ENCODE measurements at places on chromosomes 6 and 20.
A peak's percentile ranks its signal among the peaks of the same experiment; 100 is the strongest.

- DNase-seq: no peak
Observed at GRCh38 chr6:31874084-31874670, 4.6 kb downstream of the SLC44A4 start.

GRCh38 chr6:121724576-121724975 is 289.1 kb downstream of the GJA1 start:
- no peak for DNase-seq

DNA sequence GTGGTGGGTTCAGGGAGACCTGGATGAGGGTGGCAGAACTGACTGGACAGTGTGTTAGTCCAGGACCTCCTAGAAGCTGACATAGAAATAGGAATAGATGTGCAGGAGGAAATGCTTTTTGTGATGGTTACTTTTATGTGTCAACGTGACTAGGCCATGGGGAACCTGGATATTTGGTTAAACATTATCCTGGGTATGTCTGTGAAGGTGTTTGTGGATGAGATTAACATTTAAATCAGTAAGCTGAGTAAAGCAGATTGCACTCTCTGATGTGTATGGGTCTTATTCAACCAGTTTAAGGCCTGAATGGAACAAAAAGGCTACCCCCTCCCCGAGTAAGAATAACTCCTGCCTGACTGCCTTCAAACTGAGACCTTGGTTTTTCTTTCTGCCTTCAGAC is 219.3 kb downstream of the DHX35 start:
- DNase-seq: no peak

DNA sequence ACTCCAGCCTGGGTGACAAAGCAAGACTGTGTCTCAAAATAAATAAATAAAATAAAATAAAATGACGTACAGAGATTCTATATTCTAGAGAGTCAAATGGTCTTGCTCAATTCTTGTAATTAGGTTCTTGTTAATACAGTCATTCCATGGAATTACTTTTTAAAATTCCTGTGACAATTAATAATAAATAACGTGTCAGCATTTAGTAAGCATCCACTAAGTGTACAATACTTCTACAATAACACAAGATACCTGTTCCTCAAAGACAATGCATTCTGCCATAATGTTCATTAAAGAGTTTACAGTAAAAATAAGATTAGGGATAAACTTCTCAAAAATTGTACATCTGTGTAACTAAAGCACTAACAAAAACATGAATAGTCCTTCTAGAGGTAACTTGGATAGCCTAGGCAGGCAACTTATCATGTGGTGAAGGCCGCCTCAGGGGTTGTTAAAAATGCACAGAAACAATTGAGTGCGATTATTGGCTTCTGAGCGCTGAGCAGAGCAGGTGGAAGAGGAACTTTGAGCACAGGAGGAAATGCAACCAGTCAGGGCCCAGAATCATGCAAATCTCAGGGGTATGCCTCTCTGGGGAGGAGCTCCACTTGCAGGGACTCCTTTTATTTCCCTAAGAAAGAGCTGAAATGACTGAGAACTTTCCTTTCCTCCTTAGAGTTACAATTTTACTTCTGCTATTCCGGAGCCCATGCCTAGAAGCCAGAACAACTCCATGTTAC is 37.1 kb downstream of the QRSL1 start:
- no peak for DNase-seq

GRCh38 chr6:20700375-20700774 is 166.1 kb downstream of the CDKAL1 start:
- no peak for DNase-seq

DNA sequence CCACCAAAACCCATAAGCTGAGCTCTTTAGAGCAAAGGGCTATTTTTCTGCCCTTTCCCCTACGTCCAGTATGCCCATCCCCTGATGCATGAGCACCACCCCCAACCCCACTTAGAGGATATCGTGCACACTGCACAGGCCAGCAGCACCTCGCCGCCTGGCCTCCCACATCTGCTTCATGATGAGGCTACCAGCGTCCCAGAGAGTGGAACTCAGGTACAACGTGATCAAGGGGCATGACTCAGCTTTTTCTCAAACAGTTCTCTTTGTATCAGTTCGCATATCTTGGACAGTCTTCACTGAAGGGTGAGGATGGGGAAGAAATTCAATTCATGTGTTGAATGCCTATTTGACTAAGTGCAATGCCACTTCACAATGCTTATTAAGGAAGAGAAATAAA is 81.9 kb upstream of the QKI start:
- no peak for DNase-seq

- no peak for DNase-seq
Observed at GRCh38 chr6:163683105-163683622, 268.6 kb downstream of the QKI start.

DNA sequence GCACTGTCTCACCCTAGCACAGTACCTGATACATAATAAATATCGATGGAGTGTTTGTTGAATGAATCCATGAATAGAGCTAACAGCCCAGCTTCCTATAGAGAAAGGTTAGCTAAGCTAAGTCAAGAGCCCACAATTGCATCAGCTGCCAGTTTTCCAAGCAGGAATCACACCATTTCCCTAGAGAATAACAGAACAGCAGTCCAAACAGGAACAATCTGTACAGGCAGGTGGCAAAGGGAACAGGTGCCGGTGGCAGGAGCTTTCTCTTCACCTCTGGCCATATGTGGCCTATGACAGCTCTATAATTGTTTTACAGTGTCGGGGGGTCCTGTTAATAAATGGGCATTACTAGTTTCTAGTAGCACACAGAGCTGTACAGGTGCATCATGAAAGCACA is 38.8 kb downstream of the ISM1 start:
- DNase-seq: no peak

GRCh38 chr6:134407791-134408190 is 89.9 kb upstream of the SGK1 start:
- no peak for DNase-seq

DNA sequence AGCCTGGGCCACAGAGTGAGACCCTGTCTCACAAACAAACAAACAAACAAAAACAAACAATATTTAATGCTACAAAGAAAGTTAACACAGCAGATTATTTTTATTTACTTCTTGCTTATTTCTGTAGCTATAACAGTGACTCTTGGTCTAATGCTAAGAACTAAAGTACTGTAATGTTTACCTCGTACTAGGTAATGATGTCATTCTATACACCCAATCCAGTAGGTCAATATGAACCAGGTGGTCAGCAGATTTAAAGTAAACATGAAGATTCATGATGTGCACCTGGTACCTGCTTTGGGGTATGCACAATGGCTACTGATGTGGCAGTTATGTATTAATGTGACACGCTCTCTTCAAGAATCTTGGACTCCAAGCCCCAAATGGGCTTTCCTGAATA is 36.6 kb upstream of the CARMIL1 start:
- no peak for DNase-seq

DNA sequence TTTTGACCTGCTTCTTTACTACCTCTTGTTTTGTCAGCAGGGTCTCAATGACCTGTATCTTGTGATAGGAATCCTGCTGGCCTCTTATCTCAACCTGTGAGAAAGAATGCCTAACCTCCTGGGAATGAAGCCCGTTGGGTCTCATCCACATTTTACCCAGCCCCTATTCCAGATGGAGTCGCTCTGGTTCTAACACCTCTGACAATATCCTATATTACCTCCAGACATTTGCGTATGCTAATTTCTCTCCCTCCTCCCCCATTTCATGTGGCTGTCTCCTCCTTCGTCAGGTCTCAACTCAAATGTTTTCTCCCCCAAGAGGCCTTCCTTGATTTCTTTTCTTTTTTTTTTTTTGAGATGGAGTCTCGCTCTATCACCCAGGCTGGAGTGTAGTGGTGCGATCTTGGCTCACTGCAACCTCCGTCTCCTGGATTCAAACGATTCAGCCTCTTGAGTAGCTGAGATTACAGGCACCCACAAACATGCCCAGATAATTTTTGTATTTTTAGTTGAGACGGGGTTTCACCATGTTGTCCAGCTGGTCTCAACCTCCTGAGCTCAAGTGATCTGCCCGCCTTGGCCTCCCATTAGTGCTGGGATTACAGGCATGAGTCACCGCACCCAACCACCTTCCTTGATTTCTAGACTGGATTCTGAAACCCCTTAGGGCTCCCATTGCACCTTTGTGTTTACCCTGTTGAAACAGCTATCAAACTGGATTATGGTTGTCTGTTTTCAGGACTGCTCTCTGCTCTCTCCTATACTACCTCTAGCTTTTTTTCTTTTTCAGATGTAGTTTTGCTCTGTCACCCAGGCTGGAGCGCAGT is 49.5 kb upstream of the B4GALT5 start:
- no peak for DNase-seq

GRCh38 chr6:142811923-142812322 is 133.1 kb downstream of the HIVEP2 start:
- no peak for DNase-seq

- DNase-seq: no peak
Observed at GRCh38 chr20:20711413-20711812, 1.0 kb downstream of the RALGAPA2 start.

DNA sequence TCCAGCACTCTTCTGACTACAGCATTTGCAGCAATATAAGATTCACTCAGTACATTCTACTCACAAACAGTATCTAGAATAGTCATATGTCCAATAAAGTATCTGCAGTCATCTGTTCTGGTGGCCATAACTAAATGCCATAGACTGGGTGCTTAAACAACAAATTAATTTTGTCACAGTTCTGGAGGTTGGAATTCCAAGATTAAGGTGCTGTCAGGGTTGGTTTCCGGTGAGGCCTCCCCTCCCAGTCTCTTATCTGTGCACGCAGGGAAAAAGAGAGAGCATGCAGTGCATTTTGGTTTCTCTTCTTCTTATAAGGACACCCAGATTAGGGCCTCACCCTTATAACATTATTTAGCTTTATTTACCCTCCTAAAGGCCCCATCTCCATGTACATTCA is 21.3 kb upstream of the NUS1 start:
- DNase-seq: no peak

DNA sequence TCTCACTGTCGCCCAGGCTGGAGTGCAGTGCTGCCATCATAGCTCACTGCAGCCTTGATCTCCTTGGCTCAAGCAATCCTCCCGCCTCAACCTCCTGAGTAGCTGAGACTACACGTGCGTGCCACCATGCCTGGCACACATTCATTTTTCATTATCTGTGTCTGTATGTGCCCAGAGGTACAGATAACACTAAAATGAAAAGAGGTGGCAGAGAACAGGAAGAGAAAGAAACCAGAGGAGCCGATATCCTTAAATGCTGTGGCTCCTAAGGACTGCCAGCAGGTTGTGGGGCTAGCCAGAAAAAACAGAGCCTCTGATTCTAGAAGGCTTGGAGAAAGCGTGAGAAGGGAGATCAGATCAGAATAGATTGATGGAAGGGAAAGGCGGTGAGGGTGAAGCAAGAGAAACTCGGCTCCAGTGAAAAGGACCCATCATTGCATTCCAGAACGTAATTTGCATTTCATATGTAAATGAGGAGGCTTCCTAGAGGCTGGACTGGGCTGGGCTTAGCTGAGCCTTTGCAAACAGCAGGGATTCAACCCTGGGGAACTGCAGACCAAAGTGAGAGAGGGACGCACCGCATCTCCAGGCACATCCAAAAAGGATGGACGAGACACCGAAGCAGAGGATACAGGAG is 64.2 kb downstream of the GCNT2 start:
- peak; percentile 12 for DNase-seq

DNA sequence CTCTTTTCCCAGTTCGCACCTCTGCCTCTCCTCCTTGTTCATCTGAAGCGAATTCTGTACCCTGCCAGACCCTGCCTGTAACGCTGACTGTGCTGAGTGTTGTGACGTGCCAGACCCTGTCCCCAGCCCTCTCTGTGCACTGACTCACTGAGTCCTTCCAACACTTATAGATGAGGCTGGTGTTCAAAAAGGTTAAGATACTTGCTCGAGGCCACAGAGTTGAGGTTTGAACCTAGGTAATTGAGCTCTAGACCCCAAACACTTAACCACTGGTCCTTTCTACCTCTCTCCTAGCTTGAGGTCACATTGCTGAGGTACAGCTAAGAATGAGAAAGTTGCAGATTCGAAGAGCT is 45.7 kb upstream of the NEDD9 start:
- DNase-seq: no peak

GRCh38 chr6:77454386-77454785 is 8.9 kb downstream of the HTR1B start:
- DNase-seq: no peak

DNA sequence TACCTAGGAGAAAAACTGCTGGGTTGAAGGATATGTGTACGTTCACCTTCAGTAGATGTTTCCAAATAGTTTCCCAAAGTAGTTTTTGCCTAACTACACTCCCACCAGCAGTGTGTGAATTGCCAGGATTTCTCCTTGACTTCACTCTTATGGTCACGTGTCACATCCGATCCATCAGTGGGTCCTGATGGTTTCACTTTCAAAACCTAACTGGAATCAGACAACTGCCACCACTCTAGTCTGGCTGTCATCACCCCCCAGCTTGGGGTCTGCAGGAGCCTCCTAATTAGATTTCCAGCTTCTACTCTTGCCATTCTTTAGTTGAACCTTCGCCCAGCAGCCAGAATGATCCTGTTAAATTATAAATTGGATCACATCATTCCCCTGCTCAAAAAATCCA is 8.5 kb upstream of the SLC12A5 start:
- no peak for DNase-seq

GRCh38 chr6:12280902-12281301 is 9.3 kb upstream of the EDN1 start:
- no peak for DNase-seq

DNA sequence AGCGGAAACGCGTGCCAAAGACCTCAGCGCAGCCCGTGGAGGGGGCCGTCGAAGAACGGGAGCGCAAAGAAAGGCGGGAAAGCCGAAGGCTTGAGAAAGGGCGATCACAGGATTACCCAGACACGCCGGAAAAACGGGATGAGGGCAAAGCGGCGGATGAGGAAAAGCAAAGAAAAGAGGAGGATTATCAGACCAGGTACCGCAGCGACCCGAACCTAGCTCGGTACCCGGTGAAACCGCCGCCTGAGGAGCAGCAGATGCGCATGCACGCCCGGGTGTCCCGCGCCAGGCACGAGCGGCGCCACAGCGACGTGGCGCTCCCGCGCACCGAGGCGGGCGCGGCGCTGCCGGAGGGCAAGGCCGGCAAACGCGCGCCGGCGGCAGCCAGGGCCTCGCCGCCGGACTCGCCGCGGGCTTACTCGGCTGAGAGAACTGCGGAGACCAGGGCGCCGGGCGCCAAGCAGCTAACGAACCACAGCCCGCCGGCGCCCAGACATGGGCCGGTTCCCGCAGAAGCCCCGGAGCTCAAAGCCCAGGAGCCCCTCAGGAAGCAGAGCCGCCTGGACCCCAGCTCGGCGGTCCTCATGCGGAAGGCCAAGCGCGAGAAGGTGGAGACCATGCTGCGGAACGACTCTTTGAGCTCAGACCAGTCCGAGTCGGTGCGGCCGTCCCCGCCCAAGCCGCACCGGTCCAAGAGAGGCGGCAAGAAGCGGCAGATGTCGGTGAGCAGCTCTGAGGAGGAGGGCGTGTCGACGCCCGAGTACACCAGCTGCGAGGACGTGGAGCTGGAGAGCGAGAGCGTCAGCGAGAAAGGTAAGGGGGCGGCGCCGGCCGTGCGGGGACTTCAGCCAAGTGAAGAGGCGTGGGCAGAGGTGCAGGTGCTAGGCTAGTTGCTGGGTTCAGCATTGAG is 296.2 kb downstream of the RIMS1 start:
- DNase-seq: peak; percentile 77

DNA sequence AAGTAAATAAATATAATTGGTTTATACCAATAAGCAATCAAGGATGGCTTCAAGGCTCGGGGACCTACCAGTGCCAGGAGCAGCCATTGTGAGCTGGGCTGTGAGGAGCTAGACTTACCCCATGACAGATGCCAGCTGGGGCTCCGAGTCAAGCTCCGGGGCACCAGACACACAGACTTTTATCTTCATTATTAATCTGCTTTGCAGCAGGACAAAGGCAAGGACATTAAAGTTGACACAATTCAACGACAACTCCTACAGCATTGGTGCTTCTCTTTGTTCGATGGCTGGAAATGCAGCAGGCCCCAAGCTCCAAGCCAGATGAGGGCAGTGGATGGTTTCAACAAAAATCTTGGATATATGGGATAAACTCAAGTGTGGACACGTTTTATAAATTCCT is 68.3 kb downstream of the CD24 start:
- no peak for DNase-seq
